ENCODE measurements at places on chromosomes 2 and 18.

DNA sequence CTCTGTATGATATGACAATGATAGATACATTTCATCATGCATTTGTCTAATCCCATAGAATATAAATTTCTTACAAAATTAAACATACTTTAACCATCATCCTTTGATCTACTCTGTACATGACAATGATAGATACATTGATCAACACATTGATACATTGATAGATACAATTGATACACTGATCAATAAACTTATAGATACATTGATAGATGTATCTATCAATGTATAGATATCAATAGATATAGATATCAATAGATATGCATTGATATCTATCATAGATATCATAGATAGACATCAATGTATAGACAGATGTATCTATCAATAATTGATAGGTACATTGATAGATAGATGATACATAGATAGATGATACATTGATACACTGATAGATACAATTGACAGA, 105.4 kb downstream of the DYM start:
- DNase-seq = no peak

GRCh38 chr18:79599441-79599931, 80.1 kb upstream of the CTDP1 start:
- DNase-seq = no peak

GRCh38 chr2:227204452-227204851, 40.0 kb downstream of the COL4A3 start:
- no peak for DNase-seq

- DNase-seq = peak; percentile 36
Observed at GRCh38 chr2:65366595-65367125, 65.7 kb downstream of the SPRED2 start.

GRCh38 chr2:219025637-219026585, 15.4 kb downstream of the CFAP65 start:
- no peak for DNase-seq

DNA sequence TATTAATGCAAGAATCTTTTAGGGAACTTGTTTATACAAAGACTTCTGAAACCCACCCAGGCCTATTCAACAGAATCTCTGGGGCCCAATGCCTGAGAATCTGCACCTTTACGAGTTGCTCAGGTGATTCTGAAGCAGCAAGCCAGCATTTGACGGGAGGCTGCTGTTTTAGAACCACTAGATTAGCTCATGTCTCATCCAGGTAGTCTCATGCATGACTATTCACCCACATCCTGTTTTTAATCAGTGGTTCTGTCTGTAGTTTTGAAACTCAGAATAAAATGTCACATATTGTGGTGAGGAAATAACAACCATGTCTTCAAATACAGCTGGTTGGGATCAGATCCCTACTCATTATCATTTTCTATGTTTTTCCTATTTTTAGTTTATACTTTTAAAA, 39.5 kb downstream of the CYTIP start:
- DNase-seq = no peak

DNA sequence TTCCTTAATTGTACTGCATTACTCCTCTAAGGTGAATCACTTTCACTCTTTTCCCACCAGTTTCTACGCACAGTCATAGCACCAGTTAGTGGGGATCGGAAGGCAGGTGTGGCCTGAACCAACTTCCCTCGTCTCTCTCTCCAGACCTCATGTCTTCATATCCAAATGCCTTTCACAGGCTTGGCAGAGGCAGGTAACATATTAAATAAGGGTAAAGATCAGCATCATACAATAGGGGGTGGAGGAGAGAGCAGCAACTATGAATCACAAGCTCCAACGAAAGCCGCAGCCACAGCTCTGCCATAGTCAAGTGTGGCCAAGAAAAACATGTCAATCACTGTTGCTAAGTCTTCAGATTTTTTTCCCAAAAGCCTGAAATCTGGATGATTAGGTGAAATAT, 40.3 kb downstream of the AP1S3 start:
- no peak for DNase-seq

DNA sequence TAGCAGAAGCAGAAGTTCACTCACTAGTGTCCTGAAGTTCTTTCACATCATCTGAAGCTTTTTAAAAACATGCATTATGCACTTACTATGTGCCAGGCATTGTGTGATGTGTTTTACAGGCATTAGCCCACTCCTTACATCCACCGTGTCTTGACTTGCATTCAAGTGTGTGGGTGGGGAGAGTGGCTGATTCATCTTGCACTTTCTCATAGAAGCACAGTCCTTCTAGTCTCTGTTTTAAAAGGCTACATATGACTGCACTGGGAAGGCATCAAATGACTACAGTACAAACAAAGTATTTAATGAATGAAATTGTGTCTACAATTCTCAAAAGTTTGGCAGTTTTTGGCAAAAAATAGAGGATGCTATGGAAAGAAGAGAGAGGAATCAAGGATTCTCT, 21.6 kb upstream of the DSC3 start:
- no peak for DNase-seq

GRCh38 chr2:197929008-197929885, 124.9 kb downstream of the PLCL1 start:
- DNase-seq = no peak

- DNase-seq = no peak
Observed at GRCh38 chr2:166042356-166042755, 85.5 kb downstream of the SCN1A start.

GRCh38 chr2:146776596-146776995, 1068.2 kb upstream of the ACVR2A start:
- no peak for DNase-seq

DNA sequence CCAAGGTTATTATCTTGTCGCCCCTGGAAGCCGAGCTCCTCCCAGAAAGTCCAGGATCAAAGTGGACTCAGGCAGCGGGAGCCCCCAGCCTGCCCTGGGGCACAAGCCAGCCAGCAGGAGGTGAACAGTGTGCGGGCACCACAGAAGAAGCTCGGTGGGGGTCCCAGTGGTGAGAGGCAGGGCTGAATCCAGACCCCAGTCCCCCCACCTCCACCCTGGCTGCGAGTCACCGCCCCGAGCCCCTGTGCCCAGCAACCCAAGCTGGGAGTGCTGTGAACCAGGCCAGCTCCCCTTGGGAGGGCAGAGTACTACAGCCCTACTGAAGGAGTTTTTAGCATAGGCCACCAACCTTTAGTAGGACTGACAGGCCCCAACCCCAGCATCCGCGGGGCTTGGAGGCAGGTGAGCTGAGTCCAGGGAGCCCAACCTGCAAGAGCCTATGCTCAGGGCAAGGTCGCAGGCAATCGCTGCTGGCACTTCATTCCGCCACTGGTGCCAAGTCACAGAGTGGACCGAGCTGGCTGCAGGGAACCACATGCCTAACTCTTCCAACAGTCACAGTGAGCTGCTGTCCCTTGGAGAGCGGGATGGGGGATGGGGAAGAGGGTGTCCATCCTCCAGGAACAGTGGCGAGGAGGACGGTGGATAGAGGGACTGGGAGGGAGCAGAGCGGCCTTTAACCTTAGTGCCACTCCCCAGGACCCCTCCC, 3.0 kb downstream of the PIEZO2 start:
- DNase-seq = no peak

DNA sequence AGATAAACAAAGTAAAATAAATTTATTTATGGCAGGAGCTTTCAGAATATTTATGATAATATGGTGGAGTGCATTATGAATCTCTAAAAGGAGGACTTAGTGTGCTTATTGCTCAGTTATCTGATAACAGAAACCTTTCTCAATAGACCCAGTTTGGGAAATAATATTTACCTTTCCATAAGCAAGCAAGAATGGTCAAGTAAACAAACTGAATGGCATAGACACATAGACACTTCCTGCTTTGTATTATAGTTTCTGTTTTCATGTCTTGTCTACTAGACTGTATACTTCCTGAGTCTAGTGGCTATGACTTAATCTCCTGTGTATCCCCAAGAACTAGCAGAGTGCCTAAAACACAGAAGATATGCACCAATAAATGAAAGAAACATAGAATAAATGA, 87.8 kb downstream of the UPP2 start:
- DNase-seq = peak; percentile 17

- no peak for DNase-seq
Observed at GRCh38 chr2:45390861-45391260, 220.2 kb downstream of the SRBD1 start.

GRCh38 chr2:216908300-216908699, 48.4 kb upstream of the TNP1 start:
- peak; percentile 72 for DNase-seq

DNA sequence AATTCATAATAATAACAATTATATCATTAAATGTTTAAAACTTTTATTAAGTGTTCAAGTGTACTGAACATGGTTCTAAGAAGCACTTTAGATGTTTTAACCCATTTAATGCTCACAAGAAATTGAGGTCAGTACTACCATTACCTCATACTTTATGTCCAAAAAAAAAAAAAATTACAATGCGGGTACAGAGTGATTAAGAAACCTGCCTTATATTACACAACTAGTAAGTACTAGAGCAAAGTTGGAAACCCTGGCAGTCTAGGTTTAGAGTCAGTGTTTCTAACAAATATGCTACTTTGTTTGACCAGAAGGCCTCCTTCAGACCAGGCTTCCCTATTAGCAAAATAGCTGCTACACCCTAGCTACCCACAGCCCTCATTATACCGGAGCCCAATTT, 28.5 kb downstream of the PLEKHM3 start:
- DNase-seq = no peak

Data from NCI-H146 (cell line).